ENCODE measurements at places on chromosomes 2 and 18.
A peak's percentile ranks its signal among the peaks of the same experiment; 100 is the strongest.

DNA sequence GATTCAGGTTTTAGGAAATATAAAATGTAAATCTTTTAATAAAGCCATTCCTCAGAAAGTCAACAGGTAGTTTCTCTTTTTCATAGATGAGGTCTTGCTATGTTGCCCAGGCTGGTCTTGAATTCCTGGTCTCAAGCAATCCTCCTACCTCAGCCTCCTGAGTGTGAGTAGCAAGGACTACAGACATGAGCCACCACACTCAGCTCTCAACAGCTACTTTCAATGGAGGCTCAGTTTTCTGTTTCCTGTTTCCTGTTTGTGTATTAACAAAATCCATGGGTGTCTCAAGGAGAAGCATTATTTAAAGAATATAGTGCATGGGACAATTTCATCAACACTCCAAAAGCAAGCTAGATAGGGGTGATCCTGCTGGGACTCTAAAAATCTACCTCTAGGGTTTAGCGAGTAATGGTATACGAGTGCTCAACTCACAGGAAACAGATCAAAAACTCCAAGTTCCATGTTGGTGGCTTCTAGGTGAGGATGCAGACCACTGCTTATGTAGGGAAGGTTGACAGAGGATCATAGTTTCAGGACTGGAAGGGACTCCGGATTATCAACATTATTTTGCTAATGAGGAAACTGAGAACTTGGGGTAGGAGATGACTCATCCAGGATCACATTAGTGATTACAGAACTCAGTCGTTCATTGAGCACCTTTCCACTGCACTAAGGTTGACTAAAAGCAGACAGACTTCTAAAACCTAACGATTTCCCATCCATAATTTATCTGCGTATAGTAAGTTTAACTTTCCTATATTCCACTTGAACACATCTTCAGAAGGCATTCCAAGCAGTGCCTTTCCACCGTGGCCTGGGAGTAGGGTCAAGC, 61.7 kb upstream of the WIPF1 start:
- no peak for DNase-seq

GRCh38 chr2:223967981-223968380, 10.7 kb downstream of the MRPL44 start:
- no peak for DNase-seq

- no peak for DNase-seq
These were observed 7.4 kb upstream of the RAB1A start for GRCh38 chr2:65137197-65137775.

- DNase-seq, result no peak
These were observed 728.8 kb upstream of the PIK3C3 start for GRCh38 chr18:41226186-41226585.

DNA sequence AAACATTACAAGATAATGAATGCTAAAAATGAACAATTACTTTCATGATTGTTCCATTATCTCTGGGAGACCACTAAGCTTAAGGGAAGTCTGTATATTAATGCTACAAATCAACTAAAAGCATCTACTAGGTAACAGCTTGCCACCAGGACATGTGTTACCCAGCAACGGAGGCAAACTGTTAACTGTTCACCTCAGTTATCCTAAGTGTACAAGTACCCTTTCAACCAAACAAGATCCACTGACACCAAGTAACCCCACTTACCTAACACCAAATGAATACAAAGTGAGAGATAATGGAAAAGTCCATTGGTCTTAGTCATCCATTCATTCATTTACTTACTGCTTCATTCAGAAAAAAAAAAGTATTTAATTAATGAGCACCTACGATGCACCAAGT, 54.7 kb upstream of the KIDINS220 start:
- DNase-seq, result no peak

- DNase-seq, result no peak
These were observed 45.1 kb upstream of the MAL start for GRCh38 chr2:94980406-94980805.

DNA sequence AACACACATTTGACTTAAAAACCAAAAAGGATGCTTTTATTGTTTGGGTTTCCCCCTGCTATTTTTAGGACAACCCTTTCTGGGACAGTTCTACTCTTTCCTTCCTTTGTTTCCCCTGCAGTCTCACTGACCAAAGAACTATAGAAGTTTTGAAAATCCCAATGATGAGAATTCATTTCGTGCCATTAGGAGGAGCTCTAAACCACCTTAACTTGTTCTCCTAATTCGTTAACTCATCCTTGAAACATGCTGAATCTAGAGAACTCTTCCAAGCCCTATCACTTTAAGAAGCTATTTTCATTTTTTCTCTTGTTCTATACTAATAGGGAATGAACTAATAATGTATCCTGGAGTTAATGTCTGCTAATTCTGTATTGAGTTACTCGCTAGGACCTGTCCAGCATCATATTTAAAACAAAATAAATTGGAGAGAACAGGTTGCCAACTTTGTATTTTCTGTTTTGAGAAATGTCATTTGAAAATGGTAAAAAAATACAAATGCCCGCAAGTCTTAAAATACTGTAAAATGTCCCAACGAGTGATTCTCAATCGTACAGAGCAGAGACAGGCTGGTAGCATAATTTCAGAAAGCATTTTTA, 62.9 kb downstream of the AFTPH start:
- no peak for DNase-seq

DNA sequence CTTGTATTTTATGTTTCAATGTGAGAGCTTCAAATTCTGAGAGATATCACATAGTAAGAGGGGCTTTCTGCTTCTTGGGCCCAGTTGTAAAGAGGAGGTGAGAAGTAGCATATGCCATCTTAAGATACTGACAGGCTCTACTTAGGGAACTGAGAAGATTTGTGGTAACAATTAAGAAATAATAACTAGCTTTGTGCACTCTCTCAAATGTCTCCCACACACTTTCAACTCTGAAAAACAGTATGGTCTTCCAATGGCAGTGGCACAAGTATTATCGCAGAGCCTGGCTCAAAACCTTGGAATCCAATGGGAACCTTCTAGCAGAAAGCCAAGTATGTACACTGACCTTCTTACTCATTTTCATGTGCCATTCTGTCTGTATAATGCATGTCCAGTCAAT, 80.3 kb upstream of the FAM237A start:
- DNase-seq, result no peak

GRCh38 chr2:28021898-28022297, 131.4 kb downstream of the BABAM2 start:
- no peak for DNase-seq

GRCh38 chr2:39779927-39780326, 869 bp upstream of the THUMPD2 start:
- no peak for DNase-seq

DNA sequence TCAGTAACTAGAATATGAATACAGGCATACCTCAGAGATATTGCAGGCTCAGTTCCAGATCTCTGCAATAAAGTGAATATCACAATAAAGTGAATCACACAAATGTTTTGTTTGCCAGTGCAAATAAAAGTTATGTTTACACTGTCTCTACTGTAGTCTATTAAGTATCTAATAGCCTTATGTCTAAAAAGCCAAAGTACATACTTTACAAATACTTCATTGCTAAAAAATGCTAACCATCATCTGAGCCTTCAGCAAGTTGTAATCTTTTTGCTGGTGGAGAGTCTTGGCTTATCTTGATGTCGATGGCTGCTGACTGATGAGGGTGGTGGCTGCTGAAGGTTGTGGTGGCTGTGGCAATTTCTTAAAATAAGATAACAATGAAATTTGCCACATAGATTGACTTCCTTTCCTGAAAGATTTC, 159.4 kb downstream of the MYO1B start:
- DNase-seq, result no peak

- no peak for DNase-seq
These were observed 92.3 kb upstream of the CTDP1 start for GRCh38 chr18:79587226-79587741.

DNA sequence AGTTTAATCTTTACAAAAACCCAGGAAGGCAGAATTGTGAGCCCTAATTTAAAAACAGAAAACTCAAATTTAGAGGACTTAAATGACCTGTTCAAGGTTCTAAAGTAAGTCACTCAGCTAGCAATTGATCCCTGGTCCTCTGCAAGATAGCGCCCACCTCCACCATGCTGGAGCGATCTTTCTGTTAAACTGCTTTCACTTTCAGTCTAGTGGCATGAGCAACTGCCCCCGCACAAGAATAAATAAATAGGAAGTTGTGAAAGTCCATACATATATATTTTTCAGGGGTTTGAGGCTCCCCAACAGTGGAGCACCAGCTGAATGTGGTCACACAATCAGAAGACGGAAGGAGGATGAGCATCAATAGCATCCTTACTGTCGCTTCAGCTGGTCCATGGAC, 217.9 kb downstream of the NAPG start:
- no peak for DNase-seq

- no peak for DNase-seq
These were observed 37.0 kb downstream of the ROCK1 start for GRCh38 chr18:21074336-21075323.

GRCh38 chr2:62968168-62968567, 82.5 kb upstream of the OTX1 start:
- DNase-seq, result no peak

DNA sequence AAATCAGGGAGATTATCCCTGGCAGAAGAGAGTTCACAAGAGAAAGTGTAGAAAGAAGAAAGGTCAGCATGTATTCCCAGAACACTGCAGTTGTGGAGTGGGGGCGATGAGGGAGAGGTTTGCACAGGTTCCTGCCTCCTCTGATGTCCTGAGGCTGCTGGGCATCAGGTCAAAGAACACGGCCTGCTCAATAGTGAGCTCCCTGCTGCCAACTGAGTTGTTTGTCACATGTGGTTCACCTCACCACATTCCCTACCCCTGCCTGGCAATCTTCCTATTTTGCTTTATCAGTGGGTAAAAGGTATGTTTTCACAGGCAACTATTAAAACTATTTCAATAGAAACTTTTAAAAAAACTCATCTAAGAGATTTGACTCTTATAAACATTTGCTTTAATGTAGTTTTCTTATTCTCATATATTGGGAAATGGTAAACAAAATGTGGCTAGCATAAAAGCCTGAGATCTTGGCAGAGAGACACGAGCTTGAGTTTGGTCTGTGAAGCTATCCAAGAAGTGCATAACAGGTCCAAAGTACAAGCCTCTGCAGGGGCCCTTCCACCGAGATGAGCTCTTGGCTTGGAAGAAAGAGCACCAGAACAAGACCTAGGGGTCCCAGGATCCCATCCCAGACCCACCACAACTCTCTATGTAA, 123.9 kb upstream of the SRD5A2 start:
- DNase-seq, result no peak

- DNase-seq, result no peak
These were observed 139.7 kb downstream of the HRH4 start for GRCh38 chr18:24600076-24600654.

DNA sequence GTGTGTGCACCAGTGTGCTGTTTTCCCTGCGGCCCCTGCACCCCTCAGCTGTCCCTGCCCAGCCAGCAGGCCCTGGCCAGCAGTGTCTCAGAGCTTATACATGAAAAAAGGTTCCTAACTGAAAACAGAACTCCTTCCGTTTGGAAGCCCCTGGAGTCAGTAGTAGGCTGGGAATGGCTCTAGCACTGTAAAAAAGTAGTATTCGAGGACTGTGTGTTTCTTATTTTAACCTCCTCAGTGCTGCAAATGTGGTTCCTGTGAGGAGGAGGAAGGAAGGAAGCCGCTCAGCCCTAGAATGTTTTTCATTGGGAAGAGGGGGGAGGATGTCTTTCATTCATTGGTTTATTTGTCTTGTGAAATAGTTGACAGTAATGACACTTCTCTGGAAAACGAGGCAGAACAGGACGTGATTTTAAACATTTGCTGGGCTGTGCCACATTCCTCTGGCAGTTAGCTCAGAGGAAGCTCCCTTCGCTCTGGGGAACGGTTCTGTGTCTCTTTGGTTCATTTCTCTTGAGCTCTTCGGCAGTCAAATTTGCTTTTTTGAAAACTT, 103.5 kb downstream of the SPTBN1 start:
- DNase-seq, result peak; percentile 28

GRCh38 chr2:132757002-132757589, 87.1 kb upstream of the LYPD1 start:
- DNase-seq, result no peak

DNA sequence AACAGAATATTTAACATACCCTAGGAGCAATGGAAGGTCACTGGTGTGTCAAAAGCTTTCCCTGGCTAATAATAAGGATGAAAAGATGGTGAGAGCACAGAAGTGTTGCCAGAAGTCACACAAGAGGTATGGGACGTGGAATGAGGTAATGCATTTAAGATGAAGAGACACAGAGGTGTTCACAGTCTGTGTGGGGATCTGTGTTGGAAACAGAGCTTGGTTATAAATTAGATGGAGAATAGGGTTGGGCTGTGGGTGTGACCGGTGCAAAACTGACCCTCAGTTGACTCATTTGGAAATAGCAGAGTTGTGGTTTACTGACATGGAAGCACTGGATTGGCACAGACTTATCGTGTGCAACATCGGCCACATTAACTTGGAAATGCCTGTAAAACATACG, 372.5 kb downstream of the SATB2 start:
- no peak for DNase-seq

DNA sequence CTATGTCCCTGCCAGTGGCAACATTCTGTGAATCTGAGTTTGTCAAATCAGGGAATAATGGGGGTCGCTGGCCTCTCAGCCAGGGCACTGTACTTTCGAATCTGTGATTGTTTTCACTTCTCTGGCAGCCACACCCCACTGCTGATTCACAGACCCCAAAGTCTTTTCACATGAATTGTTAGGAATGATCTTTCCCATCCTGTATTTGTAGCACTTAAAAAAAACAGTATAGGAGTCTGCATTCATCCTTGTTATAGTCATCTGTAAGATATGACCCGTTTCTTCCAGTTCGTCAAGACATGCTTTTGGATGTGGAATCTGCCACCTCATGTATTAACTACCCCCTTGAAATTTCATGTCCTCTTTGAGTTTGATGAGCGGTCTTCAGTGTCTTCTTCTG, 928 bp downstream of the NAGK start:
- no peak for DNase-seq

DNA sequence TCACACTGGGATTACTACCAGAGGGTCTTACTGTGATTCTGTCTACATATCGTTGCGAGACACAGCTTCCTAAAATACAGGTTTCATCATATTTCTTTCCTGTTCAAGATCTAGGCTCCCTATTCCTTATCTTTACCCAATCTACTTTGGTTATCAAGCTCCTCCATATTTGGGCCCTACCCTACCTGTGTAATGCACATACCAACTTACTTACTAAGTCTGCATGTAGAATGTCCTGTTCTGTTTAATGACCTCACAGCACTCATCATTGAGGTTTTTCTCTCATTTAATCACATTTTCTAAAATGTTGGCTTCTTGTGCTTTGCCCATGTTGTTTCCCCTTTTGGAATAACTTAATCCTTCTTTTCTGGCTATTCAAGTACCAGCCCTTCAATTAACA, 551.1 kb downstream of the ZEB2 start:
- no peak for DNase-seq

DNA sequence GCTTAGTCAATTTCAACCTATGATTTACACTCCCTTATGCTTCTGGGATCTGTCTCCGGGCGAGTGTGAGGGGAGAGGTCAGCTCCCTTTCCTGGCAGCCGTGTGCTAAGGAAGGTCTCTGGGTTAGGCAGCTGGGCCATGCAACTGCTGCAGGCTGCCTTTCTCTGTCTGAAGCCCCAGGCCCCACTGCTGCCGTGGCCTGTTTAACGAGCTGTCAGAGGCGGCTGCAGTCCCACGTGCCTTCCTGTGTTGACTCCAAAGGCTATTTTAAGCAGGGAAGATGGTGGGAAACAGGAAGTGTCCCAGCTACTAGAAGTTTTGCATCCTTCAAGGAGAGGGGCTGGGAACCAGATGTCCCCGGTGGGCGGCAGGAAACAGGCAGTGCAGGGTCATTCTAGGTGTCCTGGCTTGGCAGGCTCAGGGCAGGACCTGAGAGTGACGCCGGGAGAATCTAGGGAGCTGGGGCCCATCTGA, 186.4 kb downstream of the TNS1 start:
- DNase-seq, result no peak

- DNase-seq, result no peak
These were observed 90.8 kb upstream of the MGAT4A start for GRCh38 chr2:98821629-98822135.

GRCh38 chr2:102114290-102114721, 28.2 kb upstream of the IL1R1 start:
- no peak for DNase-seq
